ENCODE measurements at places on chromosomes 4 and X. TPM values are rescaled to one million over a fixed set of nuclear protein-coding genes. Genes with fewer than 3 reads are reported as not detected.

RS1 gene
- not detected for total RNA-seq

DDIT4L gene
- total RNA-seq, result 0.85 TPM

GRCh38 chrX:109274806-109275205 is 207.1 kb downstream of the GUCY2F start:
- no peak for DNase-seq

BGN gene
- total RNA-seq, result 16.9 TPM

POLN gene
- total RNA-seq, result 3.8 TPM

- no peak for DNase-seq
Observed at GRCh38 chrX:57177070-57177469, 39.9 kb upstream of the SPIN2A start.

DNA sequence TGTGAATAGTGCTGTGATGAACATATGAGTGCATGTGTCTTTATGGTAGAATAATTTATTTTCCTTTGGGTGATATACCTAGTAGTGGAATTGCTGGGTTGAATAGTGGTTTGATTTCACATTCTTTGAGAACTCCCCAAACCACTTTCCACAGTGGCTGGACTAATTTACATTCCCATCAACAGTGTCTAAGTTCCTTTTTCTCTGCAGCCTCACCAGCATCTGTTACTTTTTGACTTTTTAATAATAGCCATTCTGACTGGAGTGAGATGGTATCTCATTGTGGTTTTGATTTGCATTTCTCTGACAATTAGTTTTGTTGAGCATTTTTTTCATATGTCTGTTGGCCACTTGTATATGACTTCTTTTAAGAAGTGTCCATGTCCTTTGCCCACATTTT is 29.1 kb downstream of the JADE3 start:
- DNase-seq, result no peak

NRK gene
- 2.6 TPM for total RNA-seq

NPNT gene
- total RNA-seq, result 25.2 TPM

DNA sequence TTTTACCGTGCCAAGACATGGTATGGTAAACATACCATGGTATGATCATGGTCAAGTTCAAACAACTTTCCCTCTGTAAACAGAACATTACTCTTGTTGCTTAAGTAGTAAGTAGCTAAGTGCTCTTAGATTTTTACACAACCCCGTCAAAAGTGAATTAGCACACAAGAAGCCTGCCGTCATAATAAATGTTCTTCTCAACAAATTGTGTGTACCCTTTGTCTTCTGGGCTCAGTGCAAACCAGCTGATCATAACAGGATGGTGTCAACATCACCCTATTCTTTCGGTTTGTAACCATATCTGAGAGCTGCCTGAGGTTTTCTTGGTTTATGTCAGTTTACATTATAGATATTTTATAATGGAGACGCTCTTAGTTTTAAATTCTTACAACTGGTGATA is 28.8 kb downstream of the MSL3 start:
- no peak for DNase-seq

DNA sequence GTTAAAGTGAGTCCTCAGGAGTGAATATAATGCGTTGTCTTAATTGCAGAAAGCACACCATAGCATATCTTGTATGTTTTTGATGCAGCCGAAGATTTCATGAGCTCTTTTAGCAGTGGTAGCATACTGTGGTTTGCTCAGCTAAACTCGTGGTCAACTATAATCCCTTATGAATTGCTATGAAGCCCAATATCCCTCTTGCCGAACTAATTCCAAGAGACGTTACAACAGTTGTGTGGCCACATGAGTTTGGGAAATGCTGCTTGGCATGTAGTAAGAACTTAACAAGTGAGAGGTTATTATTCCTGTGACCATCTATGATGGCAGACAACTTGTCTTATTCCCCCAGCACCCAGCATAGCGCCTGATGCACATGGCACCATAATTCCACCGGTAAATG is 30.7 kb downstream of the SYAP1 start:
- no peak for DNase-seq

EMD gene
- 66.1 TPM for total RNA-seq

- no peak for DNase-seq
Observed at GRCh38 chr4:174292473-174292872, 8.8 kb downstream of the CEP44 start.

ZNF280C gene
- total RNA-seq, result 4.1 TPM

DNA sequence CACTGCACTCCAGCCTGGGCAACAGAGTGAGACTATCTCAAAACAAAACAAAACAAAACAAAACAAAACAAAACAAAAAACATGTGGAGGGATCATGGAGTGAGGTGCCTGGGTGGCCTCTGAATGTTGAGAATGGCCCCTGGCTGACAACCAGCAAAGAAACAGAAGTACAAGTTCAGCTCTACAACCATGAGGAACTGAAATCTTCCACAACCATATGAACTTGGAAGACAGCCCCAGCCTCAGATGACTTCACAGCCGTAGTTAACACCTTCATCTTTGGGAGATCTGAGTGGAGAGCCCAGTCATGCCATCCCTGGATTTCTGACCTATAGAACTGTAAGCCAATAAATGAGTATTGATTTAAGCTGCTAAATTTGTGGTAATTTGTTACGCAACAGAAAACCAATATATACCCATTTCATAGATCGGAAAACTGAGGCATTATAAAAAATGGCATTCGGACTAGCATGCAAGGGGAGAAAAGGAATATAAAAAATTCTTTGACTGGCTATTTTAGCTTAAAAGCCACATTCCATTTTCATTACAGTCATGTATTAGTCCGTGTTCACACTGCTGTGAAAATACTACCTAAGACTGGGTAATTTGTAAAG is 138.7 kb upstream of the RAPGEF2 start:
- DNase-seq, result no peak

DNA sequence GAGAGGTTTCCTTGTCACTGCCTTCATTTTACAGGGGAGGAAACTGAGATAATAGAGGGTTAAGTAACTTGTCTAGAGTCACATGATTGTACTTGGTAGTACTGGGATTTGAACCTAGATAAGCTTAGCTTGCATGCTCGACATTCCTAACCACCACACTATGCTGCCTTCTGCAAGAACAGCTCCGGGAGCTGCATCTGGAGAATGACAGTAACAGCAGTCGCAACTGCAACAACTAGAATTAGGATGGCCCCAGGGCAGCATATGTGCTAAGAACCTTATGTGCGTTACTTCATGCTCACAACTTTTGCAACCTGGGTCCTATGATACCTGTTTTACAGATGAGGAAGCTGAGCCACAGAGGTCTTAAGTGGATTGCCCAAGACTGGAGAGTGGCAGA is 89.5 kb upstream of the LCORL start:
- DNase-seq, result no peak

DNA sequence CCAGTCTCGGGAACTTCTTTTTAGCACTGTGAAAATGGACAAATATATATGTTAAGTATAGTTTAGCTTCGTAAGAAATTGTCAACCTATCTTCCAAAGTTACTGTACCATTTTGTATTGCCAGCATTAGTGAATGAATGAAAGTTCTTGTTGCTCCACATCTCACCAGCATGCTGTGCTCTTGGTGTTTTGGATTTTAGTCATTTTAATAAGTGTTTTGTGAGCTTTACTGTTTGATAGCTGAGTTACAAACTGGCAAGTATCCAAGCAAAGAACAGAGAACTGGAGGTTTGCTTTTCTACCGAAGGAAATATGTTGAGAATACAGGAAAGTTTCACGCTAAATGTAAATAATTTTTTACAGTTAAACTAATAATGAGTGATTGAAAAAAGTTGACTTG is 33.0 kb downstream of the SNCA start:
- DNase-seq, result no peak

DNA sequence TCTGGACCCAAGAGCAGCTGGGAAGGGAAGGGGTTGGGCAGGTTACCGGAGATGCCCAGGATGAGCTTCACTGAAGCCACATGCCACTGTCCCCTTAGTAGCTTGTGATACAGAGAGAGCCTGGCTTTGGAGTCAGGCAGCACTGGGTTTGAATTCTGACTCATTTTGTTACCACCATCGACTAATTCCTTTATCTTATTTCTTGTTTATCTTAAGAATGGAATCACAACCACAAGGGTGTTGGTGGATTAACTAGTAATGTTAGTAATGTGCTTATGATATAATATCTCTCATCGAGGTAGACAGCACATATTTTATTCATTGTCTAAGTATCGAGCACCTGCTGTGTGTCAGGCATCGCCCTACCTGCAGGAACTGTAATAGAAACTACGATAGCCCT is 17.7 kb upstream of the STX18 start:
- DNase-seq, result no peak

GRCh38 chr4:188433741-188434315 is 294.6 kb downstream of the TRIML1 start:
- no peak for DNase-seq

DNA sequence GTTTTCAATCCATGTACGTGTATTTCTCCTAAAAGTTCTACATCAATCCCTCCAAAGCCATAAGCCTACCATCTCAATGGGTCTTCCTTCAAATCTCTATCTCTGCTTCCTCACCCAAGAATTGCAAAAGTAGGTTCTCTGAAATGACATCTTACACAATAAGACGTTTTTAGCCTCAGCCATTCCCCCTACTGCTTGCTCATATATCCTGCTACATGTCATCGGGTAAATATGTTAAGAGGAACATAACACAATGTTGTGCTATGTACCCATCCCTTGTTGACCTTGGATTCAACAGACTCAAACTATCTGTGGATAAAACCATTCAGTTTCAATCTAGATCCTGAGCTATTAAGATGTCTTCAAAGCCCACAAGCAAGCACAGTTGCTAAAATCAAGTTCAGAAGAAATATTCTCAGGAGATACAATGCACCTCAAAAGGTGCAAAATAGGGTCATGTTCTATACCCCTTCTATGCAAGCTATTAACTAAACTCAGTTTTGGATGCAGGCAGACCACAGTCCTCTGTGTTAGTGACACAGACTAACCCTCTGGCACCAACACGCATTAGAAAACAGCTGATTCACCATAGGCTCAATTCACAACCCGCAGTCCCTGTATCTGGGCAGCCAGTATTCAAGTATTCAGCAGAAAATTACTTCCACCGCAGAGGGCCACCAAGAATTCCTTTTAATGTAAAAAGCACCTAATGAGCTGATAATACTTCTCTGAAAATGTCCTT is 56.8 kb downstream of the CD99L2 start:
- no peak for DNase-seq
